Smooth muscle cell of bladder (primary cell): ENCODE measurements at places on chromosomes 3 and 15. TPM values are rescaled to one million over a fixed set of nuclear protein-coding genes. Genes with fewer than 3 reads are reported as not detected.

SNTN gene
- total RNA-seq: not detected in 2 replicates

TIPARP gene
- 36.1 and 37.0 TPM in 2 replicates for total RNA-seq

KLF15 gene
- 3.1 and 3.6 TPM in 2 replicates for total RNA-seq

SHC4 gene
- 1.8 and 3.8 TPM in 2 replicates for total RNA-seq

CHRFAM7A gene
- 0.14 TPM in 1 of 2 replicates, not detected in the other for total RNA-seq

SLC12A1 gene
- not detected in 2 replicates for total RNA-seq

MIX23 gene
- 24.6 and 41.1 TPM in 2 replicates for total RNA-seq

GPR160 gene
- total RNA-seq: 0.14 and 0.28 TPM in 2 replicates

CAND2 gene
- 3.1 and 3.2 TPM in 2 replicates for total RNA-seq

NANOGP8 gene
- 0.14 TPM in 1 of 2 replicates, not detected in the other for total RNA-seq

KLHL24 gene
- total RNA-seq: 66.6 and 87.5 TPM in 2 replicates

IL12A gene
- total RNA-seq: 0.43 and 1.6 TPM in 2 replicates

SI gene
- total RNA-seq: not detected in 2 replicates

MB21D2 gene
- 11.2 and 11.9 TPM in 2 replicates for total RNA-seq

ROPN1 gene
- total RNA-seq: not detected in 2 replicates

C3orf85 gene
- total RNA-seq: not detected in 2 replicates

DAZL gene
- not detected in 2 replicates for total RNA-seq

LRRC2 gene
- total RNA-seq: 6.0 and 6.8 TPM in 2 replicates

EIF4E3 gene
- 0.71 and 1.1 TPM in 2 replicates for total RNA-seq

ITIH3 gene
- total RNA-seq: 0.09 and 0.28 TPM in 2 replicates

EBLN2 gene
- total RNA-seq: 4.3 and 4.6 TPM in 2 replicates

SLC24A5 gene
- total RNA-seq: not detected in 2 replicates

NME9 gene
- total RNA-seq: 0.09 TPM in 1 of 2 replicates, not detected in the other

EFCC1 gene
- total RNA-seq: 4.8 TPM in 1 of 2 replicates, not detected in the other

SLC51A gene
- not detected in 2 replicates for total RNA-seq

ZMYND10 gene
- 0.28 and 1.1 TPM in 2 replicates for total RNA-seq

UCN2 gene
- 0.83 and 1.00 TPM in 2 replicates for total RNA-seq

PRC1 gene
- total RNA-seq: 21.9 and 22.1 TPM in 2 replicates

EPHA6 gene
- total RNA-seq: under 0.01 and 0.18 TPM in 2 replicates

FOXB1 gene
- not detected in 2 replicates for total RNA-seq

PPP1R14D gene
- not detected in 2 replicates for total RNA-seq

ERC2 gene
- total RNA-seq: not detected in 2 replicates

SH2D7 gene
- not detected in 2 replicates for total RNA-seq

ARGFX gene
- not detected in 2 replicates for total RNA-seq

GAP43 gene
- 0.14 and 0.28 TPM in 2 replicates for total RNA-seq

CD200 gene
- total RNA-seq: 4.0 and 4.8 TPM in 2 replicates

SAMMSON gene
- not detected in 2 replicates for total RNA-seq

GJD2 gene
- not detected in 2 replicates for total RNA-seq

NKTR gene
- total RNA-seq: 40.0 and 42.5 TPM in 2 replicates

TTC23 gene
- total RNA-seq: 25.2 and 26.5 TPM in 2 replicates

THAP10 gene
- 0.85 and 1.0 TPM in 2 replicates for total RNA-seq

CFAP100 gene
- not detected in 2 replicates for total RNA-seq

MUSTN1 gene
- not detected in 2 replicates for total RNA-seq

DGKG gene
- total RNA-seq: 2.0 and 2.1 TPM in 2 replicates

SERPINI2 gene
- not detected in 2 replicates for total RNA-seq

RBM5 gene
- 99.2 and 108 TPM in 2 replicates for total RNA-seq

PLA2G4F gene
- not detected in 2 replicates for total RNA-seq

SNAP23 gene
- 86.8 and 110 TPM in 2 replicates for total RNA-seq

NEO1 gene
- 23.8 and 45.1 TPM in 2 replicates for total RNA-seq
